NCI-H748 treated with DMSO at 0.1 percent for 48 hours (cell line): ENCODE measurements at places on chromosomes 6 and 20.

DNA sequence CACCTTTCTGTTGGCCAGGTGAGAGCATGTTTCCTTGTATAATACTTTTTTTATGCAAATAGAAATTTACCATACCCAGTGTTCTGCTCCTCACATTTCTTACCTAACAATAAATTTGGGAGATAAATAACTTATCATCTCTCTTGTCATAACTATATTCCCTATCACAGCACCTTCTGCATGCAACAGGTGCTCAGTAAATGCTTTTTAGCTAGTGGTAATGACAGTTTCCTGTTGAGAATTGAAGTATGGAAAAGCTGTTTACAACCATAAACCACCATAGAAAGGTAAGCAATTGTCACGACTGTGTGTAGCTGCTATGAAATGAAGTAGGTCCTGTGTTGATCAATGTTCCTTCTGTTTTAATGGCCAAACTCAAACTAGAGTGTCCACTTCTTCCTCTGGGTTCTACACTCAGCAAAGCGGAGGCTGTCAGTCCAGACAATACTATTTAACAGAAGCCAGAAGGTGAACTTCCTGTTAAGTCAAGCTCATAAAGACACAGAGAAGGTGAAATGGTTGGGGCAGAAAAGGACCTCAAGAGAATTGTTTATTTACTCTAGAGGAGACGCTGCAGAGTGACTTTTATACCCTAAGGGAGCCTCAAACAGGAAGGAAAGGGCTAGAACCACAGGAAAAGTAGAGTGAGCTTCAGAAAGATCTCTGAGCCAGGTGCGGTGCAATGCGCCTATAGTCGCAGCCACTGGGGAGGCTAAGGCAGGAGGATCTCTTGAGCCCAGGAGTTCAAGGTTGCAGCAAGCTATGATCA is 84.0 kb upstream of the SLC22A16 start:
- no peak for DNase-seq

DNA sequence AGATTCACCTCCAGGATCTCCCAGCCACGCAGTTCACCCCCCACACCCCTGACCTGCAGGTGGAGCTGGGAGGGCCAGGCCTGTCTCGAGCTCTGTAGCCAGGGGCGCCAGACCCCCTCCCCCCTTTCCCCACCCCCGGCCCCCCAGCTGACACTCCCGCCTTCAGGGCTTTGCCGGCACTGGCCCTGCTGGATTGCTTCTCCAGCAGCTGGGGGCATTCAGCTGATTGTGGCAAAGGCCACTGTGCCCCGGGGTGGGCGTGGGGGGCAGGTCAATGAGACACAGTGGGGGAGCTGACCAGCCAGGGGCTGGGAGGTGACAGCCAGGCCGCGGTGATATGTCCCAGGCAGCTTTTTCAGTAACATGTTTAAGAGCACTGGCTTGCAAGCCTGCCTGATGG is 22.2 kb downstream of the ZBP1 start:
- DNase-seq = no peak

DNA sequence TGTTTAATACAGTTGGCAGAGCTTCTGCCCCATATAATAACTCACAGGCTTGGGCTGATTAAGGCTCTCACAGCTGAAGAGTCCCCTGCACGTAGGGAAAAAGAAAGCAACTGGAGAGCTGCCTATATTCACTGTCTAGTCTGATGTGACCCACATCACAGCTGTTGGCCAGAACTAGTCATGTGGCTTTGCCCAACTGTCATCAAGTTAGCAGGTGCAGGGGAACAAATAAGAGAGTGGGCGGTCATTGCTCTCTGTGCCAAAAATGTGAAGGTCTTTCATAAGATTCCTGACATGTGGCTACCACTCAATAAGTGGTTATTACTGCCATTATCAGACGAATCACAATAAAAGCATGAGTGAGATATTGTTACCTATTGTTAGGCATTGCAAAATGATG is 665.2 kb downstream of the DOK5 start:
- DNase-seq = peak; percentile 19

DNA sequence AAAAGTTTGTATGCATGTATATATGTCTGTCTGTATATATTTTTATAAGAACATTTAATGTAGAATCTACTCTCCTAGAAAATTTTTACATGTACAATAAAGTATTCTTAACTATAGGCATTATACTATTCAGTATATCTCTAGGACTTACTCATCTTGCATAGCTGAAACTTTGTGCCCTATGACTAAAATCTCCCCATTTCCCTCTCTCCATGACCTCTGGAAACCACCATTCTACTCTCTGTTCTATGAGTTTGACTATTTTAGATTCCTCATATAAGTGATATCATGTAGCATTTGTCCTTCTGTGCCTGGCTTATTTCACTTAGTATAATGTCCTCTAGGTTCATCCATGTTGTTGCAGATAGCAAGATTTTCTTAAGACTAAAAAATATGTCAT is 205.1 kb upstream of the SMLR1 start:
- no peak for DNase-seq

GRCh38 chr6:127435626-127436220 is 23.5 kb downstream of the KIAA0408 start:
- DNase-seq = no peak

- DNase-seq = no peak
Observed at GRCh38 chr6:56238352-56238751, 9.0 kb downstream of the COL21A1 start.

- no peak for DNase-seq
Observed at GRCh38 chr6:52650941-52651340, 20.0 kb upstream of the TMEM14A start.
